ENCODE measurements at places on chromosomes 12 and 14.
A peak's percentile ranks its signal among the peaks of the same experiment; 100 is the strongest.

GRCh38 chr14:19947413-19948090, 16.8 kb downstream of the OR4K1 start:
- DNase-seq, result no peak

GRCh38 chr14:86510491-86510890, 980.5 kb downstream of the FLRT2 start:
- no peak for DNase-seq

DNA sequence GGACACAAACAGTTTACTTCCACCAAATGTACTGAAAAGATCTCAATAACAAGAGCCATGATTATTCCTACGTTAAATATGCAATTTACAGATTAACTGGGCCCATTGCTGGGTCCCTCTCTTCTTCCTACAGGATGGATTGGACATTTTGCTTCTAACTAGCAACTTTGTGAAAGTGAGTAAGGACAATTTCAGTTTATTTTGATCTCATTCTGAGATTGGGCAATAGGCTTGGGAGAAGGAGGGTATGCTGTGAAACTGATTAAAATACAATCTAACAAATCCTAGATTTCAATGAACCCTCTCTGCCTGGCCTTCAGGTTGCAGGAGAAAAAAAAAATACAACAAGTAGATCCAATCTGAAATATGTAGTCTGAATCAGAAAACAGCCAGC, 121.5 kb downstream of the PRKD1 start:
- no peak for DNase-seq

GRCh38 chr12:119669744-119670472, 2.0 kb downstream of the PRKAB1 start:
- DNase-seq, result no peak

- DNase-seq, result no peak
These were observed 115.6 kb downstream of the CCER1 start for GRCh38 chr12:90839346-90839745.

GRCh38 chr14:76946753-76947077, 81.8 kb downstream of the IRF2BPL start:
- no peak for DNase-seq

GRCh38 chr12:31317471-31318395, 8.2 kb downstream of the SINHCAF start:
- DNase-seq, result peak; percentile 27

DNA sequence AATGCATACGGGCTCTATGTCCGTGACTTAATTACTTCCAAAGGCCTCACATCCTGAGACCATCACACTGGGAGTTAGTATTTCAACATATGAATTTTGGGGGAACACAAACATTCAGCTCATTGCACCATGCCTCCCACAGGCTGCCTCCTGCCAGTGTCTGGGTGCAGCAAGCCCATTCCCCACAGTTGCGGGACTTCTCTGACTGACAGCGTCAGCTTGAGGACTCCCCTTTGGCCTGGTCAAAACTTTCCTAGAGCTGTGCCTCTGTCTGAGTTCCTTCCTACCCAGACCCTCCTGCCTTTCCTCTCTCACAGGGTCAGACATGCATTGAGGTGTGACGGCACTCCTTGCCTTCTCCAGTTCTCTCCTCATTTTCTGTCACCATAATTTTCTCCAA, 27.4 kb downstream of the PPP1R36 start:
- DNase-seq, result no peak

DNA sequence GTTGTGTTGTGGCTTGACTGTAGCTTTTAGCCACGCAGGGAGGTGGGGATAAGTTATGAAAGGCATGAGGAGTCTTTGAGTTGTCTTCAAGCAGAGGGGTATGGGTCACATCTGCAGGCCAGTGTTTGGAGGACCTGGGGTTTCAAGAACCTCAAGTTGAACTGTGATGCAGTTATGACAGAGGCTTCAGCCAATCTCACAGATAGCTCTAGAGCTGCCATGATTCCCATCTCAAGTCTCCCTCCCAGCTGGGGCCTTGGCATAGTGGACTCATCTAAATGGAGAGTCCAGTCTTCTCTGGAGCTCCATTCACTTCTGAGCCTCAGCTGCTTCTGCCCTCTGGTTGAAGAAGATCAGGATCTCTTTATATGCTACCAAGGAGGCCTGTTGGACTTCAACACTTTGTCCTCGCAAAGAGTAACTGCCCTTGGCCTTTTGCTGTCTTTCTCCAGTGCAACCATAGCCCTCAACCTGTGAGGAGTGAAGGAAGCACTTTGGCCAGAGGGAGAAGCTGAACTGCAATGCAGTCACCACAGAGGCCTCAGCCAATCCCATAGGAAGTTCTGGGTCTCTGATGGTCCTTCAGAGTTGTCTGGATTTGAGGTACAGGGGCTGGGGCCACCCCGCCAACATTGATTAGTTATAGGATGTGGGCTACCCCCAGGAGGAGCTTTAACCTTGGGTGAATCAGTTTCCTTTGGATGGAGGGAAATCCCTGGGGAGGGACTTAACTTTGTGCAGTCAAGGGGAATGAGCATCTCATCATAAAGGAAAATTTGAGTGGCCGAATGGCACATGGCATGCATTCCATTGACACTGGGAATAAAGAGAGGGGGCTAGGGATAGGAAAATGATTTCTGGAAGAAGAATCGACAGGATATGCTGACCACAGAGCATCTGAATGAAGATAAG, 230.5 kb downstream of the PCNX1 start:
- DNase-seq, result no peak

DNA sequence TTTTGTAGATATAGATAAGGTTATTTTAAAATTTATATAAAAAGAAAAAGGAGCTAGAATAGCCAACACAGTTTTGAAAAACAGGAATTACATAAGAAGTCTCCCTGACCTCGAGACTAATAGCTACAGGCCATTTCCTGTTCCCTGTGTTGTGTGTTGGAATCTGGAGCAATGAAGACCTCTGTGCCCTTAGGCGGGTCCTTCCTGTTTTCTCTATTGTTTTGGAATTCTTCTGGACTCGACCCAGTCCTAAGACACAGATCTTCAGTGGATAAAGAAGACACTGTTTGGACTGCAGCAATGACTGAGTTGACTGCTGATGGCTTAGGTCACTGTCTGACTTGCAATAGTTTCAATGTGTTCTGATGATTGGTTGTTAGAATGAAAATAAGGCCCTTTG, 26.2 kb downstream of the SNRPF start:
- DNase-seq, result no peak

GRCh38 chr12:88627501-88627900, 47.2 kb upstream of the KITLG start:
- DNase-seq, result no peak

DNA sequence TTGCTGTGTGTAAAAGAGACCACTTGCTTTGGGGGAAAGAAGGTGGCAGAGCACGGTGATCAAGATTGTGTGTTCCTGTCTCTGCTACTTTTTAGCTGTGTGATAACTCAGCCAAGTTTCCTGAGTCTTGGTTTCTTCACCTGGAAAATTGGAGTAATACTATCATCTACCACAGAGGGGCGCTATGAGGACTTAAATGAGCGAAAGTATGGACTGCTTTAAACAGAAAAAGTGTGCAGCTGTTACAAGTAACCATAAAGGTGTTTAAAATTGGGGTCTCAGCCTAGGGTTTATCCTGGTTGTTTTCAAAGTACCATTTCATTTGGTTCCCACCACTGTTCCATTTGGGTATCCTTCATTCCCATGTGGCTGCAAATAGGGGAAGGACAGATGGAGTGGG, 65.9 kb upstream of the WSCD2 start:
- DNase-seq, result peak; percentile 33

All from MCF 10A (cell line).